ENCODE measurements at places on chromosomes 1 and 21.
A peak's percentile ranks its signal among the peaks of the same experiment; 100 is the strongest.

GRCh38 chr1:187877220-187877619 lies 1048.5 kb downstream of the PLA2G4A start:
- DNase-seq, result no peak

DNA sequence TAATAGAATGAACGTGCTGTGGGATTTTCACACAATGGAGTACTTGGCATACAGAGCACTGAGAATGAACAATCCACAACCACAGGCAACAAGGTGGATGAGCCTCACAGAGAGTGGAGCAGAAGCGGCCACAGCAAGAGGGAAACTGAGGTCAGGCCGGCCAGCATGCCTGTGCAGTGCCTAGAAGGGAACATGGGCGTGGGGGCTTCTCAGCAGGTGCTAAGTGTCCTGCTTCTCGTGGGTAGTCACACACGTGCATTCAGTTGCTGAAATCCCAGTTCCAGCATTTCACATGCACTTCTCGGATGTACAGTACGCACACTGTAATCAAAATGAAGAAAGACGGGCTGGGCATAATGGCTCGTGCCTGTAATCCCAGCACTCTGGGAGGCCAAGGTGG lies 33.1 kb downstream of the WDR4 start:
- DNase-seq, result no peak

- no peak for DNase-seq
These were observed 633.5 kb downstream of the KIF26B start for GRCh38 chr1:245788269-245788668.

DNA sequence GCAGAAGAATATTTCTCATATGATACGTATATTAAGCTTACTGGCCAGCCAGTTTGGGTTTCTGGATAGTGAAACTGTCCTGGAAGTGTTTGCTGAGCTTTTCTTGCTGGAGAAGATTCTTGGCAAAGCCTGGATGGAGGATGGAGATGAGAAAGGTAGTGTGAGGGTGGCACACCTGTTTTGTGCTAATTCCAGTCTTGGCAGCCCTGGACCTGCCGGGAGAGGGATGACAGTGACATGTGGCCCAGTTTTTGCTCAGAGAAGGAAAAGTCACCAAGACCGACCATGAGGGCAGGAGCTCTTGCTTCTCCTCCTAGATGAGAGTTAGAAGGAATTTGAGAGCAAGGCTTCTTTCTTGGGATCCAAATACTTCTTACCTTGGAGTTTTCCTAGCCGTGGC lies 34.1 kb downstream of the DOP1B start:
- DNase-seq, result no peak

GRCh38 chr1:41681331-41682098 lies 197.0 kb upstream of the EDN2 start:
- no peak for DNase-seq

DNA sequence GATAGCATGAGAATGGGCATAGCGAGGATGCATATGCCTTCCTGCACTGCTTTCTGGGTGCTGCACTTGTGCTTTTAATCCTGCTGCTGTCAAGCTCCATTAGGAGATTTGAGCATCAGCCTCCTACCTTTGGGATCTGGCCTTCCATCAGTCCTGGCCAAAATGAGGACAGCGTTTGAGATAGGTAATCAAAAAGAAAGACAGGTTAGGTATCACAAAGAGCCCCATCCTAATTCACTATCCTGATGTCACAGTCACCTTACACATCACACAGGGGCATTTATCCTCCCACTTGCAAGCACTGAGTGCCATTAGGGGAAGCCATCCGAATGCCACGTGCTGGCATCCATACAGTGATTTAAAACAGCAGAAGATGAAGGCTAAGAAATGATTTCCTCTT lies 13.2 kb upstream of the FAM163A start:
- no peak for DNase-seq

DNA sequence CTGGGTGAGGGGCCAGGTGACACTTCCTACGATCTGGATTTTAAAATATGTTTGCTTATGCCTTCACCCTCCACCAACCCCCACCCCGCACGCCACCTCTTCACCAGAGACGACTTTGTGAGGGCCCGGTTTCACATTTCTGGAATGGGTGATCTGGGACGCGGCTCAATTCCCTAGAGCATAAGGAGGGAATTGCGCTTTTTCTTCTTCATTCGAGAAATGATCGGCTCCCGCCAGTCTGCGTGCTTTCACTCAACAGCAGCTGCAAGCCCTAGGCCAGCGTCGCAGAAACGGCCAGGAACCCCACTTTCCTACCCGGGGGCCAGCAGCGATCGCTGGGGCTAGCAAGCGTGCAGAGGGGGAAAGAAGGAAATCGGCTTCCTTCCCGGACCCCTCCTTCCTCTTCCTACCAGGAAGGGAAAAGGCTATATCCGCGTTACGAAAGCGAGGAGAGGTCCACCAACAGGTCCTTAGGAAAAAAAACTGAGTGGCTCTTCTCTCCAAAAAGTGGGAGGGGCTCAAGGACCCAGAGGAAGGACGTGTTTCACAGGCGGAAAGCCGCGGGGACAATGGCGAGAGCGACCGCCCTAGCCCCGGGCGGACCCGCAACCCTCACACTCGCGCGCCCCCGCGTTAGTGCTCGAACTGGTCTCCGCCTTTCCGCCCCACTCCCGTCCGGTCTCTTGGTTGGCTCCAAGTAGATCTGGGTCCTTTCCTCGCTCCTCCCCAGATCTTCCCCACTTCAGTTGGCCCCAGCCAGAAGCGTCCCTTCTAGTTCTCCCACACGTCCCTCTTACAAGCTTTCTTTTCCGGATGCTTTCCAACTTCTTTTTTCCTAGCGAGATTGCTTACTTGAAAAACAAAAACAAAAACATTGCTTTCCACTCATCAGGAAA lies 1.1 kb upstream of the ADAMTS1 start:
- no peak for DNase-seq

- no peak for DNase-seq
These were observed 24.8 kb downstream of the ZNHIT6 start for GRCh38 chr1:85683292-85684025.

DNA sequence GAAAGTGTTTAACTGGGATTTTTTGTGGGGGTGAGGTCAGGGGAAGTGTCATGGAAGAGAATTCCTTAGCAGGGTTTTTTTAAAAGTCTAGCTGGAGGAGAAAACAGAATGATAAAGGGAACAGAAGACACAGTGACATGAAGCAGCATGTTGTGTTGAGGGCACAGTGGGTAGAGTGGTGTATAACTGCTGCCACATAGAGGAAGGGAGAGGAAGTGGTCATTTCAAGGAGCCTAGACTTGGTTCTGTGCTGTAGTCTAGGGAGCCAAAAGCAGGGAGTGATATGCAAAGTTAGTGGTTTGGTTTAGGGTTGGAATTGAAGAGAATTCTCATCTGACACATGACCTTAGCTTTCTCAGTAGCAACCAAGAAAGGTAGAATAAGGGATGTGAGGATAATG lies 10.2 kb downstream of the EEIG2 start:
- DNase-seq, result no peak

GRCh38 chr21:16570171-16570570 lies 840.4 kb downstream of the USP25 start:
- DNase-seq, result no peak

GRCh38 chr1:67909776-67910175 lies 76.5 kb upstream of the GNG12 start:
- no peak for DNase-seq

DNA sequence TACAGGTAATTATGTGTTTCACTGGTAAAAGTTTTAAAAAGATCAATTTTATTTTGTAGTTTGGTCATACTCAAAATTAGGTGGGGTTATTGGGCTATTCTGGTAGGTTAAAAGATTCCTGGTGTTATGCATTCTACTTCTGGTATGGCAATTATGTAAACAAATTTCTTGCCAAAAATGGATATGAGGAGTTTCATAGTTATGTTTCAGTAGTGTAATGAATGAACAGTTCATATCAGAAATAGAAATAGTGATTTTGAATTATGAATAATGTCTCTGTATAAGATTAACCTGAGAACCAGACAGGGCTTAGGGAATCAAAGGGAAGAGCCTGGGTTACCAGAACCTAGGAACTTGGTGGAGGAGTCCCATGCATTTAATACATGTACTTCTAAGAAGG lies 15.9 kb downstream of the ATF6 start:
- DNase-seq, result no peak

DNA sequence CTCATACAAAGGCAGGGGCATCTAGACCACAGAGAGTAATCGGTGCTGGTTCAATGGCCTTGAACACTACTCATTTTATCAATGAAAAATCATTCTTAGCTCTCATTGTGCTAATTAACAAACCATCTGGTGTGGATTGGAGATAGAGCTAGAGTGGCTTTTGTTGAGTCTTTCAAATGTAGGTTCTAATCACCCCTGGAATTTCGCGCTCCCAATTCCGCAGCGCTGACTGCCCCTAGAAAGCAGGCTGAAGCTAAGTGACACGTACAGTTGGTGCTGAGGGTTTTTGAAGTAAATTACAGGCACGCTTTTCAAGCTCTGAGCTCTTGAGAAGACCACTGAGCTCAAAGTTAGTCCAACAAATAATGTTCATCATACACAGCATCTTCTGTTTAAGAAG lies 31.2 kb upstream of the CA6 start:
- DNase-seq, result no peak

DNA sequence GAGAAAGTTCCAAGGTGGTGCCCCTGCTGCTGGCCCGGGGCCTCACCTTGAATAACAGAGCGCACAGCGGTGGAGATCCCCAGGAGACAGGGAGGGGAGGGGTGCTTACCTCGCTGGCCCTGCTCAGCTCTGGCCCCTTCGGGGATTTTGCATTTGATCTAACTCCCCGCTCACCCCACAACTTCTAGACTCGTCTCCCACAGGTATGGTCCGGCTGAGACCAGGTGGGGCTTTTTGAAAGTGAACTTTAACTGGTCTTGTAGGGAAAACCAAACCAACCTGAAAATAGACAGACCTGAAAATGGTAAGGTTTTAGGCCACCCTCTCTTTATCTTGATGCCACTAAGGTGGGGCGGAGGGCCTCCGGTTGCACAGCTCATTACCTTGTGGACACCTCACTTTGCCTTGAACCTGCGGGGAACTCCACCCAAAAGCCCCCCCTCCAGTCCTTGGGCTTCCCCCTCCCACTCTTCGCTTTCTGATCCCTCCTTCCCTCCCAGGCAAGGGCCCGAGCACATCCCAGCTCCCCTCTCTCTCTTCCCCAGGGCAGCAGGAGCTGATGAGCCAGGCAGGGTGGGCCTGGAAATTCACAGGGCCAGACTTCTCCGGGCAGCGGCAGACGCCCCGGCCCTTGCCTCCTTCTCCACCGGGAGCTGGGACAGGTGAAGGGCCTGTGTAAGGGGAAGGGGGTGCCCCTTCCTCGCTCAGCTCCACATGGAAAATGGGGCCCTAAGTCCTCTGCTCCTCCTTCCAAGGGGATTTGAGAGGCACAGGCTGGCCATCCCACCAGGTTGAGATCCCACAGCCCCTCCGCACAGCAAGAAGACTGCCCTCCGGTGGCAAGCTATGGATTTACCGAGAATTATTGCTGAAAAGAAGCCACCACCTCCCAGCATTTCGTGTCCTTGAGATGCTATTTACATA lies 16.1 kb downstream of the TNFRSF8 start:
- DNase-seq, result no peak

- no peak for DNase-seq
These were observed 12.4 kb downstream of the PSEN2 start for GRCh38 chr1:226882631-226883409.

- DNase-seq, result no peak
These were observed 5.8 kb downstream of the ID3 start for GRCh38 chr1:23553231-23554126.

DNA sequence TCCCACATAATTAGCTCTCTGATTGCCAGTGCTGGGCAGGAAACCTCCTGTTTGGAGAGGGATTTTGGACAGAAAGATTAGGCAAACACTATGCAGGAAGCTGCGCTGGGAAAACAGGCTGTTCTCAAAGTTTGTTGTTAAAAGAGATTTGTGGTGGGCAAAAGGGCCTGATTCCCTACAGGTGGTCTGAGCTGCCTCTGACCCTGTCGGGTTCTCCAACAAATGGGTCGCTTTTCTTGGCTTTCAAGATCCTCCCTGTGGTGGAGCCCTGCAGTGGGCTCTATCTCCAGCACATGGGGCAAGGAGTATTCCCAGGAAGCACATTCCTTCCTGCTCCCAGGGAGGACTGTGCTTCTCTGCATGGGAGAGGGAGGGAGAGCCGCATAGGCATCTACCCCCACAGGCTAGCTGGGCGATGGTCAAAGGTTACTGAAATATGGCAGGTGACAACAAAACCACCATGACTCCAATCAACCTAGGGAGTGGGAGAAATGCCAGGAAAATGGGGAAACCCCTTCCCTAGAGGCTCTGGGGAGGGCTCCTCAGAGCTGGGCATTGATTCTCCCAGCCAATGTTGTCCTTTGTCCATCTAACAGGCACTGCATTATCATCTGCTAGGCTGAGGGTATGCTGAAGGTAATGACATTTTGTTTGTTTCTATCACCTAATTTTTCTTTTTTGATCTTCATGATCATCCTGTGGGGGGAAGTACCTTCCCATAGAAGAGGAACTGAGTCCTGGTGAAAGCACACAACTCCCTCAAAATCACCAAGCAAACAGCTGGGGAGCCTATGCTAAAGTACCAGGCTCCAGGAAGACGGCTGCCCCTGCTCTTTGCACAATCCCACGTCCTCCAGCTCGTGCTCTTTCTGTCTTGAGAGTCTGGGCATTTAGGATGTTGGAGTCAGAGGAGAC lies 85.3 kb downstream of the PLXNA2 start:
- DNase-seq, result peak; percentile 25

GRCh38 chr1:236363237-236363636 lies 30.8 kb upstream of the EDARADD start:
- no peak for DNase-seq

- DNase-seq, result no peak
These were observed 440 bp upstream of the MUL1 start for GRCh38 chr1:20508411-20508771.

- no peak for DNase-seq
These were observed 28.0 kb upstream of the GLIS1 start for GRCh38 chr1:53766831-53767405.

GRCh38 chr21:29825345-29825744 lies 114.5 kb downstream of the GRIK1 start:
- DNase-seq, result no peak

DNA sequence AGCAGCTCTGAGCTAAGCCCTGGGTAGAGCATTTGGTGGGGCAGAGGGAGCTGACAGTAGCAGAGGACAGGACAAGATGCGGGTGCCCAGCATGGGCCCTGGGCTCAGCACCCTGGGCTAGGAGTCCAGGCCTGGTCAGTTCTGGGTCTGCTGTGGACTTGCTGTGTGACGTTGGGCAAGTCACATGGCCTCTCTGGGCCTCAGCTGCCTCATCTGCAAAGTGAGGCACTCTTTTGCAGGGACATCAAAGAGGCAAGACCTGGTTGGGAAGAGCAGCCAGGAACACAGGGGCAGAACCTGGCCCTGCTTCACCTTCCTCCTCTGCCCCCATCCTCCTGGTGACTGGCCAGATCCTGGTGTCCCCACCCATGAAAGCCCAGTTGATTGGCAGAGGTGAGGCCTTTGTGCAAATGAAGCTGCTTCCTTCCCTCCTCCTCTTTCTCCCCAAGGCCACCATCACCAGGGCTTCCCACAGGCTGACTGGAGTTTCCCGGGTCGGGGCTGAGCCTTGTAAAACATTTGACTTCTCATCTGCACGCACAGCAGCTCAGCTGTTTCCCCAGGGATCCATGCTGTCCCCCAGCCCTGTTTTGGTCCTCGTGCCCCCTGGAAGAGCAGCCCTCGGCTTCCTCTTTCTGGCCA lies 350.5 kb downstream of the MATN1 start:
- DNase-seq, result no peak

Data from iPS DF 19.7 (cell line).